ENCODE measurements at places on chromosomes 4 and X.

- no peaks in the 10 kb centered on the region for H3K27me3 ChIP-seq
- no peaks in the 10 kb centered on the region for H3K4me1 ChIP-seq
- H3K27ac ChIP-seq: no peak overlapping the region
- no peak overlapping the region for H3K4me3 ChIP-seq
- no peak for DNase-seq
- H3K36me3 ChIP-seq: no peaks in the 10 kb centered on the region
Measured at GRCh38 chrX:110435196-110435595, 76.5 kb downstream of the RTL9 start.

DNA sequence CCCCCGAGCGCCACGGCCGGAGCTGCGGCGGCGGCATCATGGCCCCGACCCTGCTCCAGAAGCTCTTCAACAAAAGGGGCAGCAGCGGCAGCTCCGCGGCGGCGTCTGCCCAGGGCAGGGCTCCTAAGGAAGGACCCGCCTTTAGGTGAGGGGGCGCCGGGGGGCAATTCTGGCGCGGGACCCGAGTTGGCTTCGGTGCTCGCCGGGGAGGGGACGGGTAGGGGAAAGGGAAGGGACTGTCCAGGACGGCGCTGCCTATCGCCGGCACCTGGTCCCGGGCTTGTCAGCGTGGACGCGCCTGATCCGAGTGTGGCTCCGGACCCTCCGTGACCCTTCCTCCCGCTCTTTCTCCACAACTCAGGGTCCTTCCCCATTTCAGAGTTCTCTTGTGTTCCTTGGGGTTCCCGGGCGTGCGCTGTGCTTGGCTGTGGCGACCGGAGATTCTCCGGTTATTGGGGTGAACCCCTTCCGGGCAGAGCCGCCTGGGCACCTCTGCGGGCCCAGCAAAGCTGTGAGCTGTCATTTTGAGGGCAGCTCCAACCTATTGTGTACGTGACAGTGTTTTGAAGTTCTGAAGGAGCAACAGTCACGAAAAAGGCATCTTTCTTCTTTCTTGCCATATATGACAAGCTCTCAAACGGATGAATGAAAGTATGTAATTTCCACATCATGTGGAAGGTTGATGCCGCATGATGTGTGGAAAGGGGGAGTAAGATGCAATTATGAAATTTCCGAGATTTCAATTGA lies 522 bp downstream of the FNIP2 start:
- H3K27ac ChIP-seq: peak overlapping the region; percentile 70
- H3K27me3 ChIP-seq: no peaks in the 10 kb centered on the region
- H3K36me3 ChIP-seq: peaks cover 5% of the 10 kb centered on the region
- peak; percentile 50 for DNase-seq
- H3K4me1 ChIP-seq: no peaks in the 10 kb centered on the region

DNA sequence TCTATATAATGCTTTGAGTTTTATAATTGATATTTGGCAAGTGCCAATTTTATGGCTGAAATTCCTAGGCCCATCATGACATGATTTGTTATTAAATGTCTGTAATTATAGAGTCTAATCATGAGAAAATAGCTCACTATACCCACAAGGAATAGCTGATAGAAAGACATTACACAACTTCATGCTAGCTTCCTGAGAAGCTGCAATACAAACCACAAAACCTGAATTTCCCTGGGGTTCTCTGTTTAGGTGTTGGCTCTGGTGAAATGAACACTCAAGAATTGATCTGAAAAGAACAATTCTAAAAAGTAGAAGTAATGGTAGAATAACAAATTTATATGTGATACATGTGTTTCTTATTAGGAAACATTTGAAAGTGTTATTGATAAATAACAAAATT lies 169.6 kb downstream of the GASK1B start:
- no peaks in the 10 kb centered on the region for H3K4me1 ChIP-seq
- H3K27ac ChIP-seq: no peak overlapping the region
- H3K4me3 ChIP-seq: no peak overlapping the region
- H3K36me3 ChIP-seq: no peaks in the 10 kb centered on the region

DNA sequence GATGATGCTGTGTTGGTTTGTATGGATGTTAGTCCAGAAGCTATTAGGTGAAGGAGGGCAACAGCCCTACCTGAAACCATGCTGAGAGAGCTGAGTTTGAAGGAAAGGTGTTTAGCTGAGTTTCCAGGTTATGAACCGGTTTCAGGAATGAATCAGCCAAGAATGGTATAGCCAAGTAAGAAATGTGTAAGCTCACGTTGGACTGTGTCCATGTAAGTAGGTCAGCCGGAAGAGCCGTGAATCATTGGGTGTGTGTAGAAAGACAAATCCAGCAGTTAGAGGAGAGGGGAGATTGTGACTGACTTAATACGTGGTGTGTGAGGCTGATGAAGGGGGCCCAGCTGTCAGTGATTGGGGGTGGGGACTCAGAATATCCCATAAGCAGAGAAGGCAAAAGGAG lies 77.2 kb upstream of the SPIN4 start:
- H3K27ac ChIP-seq: no peak overlapping the region
- DNase-seq: no peak
- no peaks in the 10 kb centered on the region for H3K27me3 ChIP-seq
- no peaks in the 10 kb centered on the region for H3K36me3 ChIP-seq

DNA sequence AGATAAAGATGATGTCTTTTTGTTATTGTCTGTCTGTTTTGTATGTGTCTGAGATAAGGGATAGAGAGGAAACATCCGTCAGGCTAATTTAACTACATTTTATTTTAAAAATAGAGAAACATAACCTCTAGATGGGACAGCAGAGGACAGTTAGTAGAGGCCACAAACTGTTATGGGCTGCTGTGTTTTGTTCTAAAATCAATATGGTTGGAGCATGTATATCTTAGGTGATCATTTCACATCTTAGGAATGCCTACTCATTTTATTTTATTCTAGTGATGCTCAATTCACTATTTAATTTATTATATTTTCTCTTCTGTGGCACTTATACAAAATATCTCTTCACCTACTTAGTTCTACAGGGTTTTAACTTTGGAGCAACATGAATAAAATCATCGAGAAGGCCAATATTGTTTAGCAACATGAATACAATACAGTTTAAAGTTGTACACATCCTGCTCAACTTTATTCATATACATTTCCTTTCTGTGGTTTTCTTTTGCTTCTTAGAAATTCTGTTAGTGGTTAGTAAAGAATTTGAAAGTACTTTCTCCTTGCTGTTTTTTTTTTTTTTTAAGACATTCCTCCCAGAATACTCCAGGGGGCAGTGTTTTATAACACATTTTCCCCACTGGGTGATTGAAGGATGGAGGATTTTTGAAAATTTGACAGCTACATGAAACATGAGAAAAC lies 392.9 kb downstream of the UNC5C start:
- H3K27ac ChIP-seq: no peak overlapping the region
- no peak overlapping the region for H3K4me3 ChIP-seq
- no peaks in the 10 kb centered on the region for H3K27me3 ChIP-seq
- DNase-seq: peak; percentile 54

- no peak for DNase-seq
- H3K27ac ChIP-seq: no peak overlapping the region
- H3K4me1 ChIP-seq: peaks cover 16% of the 10 kb centered on the region
- no peaks in the 10 kb centered on the region for H3K36me3 ChIP-seq
Measured at GRCh38 chr4:921830-922331, 10.2 kb downstream of the GAK start.

GRCh38 chrX:22373766-22374165 lies 101.1 kb downstream of the CBLL2 start:
- no peaks in the 10 kb centered on the region for H3K27me3 ChIP-seq
- H3K36me3 ChIP-seq: no peaks in the 10 kb centered on the region
- no peak overlapping the region for H3K4me3 ChIP-seq
- no peak for DNase-seq
- H3K27ac ChIP-seq: no peak overlapping the region
- H3K4me1 ChIP-seq: no peaks in the 10 kb centered on the region

DNA sequence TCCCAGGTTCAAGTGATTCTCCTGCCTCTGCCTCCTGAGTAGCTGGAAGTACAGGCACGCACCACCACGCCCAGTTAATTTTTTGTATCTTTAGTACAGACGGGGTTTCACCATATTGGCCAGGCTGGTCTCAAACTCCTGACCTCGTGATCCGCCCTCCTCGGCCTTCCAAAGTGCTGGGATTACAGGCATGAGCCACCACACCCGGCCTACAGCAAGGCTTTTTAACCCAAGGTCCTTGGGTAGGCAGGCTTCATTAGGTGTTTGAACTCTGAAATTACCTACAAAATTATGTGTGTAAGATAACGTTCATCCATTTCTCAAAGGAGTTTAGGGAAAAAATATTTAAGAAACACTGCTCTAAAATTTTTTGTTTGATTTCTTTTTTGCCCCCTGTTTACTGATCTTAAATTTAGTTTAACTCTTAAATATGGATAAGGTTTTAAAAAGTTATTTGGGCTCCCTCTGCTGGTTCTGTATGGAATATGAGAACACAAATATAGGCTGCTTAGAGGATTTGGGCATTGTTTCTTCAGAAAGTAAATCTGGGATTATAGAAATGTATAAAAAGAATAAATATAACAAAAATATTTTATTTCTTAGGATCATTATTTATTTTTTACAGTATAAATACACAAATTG lies 92.8 kb downstream of the CBR4 start:
- no peak overlapping the region for H3K27ac ChIP-seq
- H3K27me3 ChIP-seq: no peaks in the 10 kb centered on the region
- no peaks in the 10 kb centered on the region for H3K36me3 ChIP-seq
- H3K4me3 ChIP-seq: no peak overlapping the region

GRCh38 chr4:163587867-163588266 lies 93.4 kb downstream of the TMA16 start:
- no peaks in the 10 kb centered on the region for H3K36me3 ChIP-seq
- no peaks in the 10 kb centered on the region for H3K4me1 ChIP-seq
- no peaks in the 10 kb centered on the region for H3K27me3 ChIP-seq

DNA sequence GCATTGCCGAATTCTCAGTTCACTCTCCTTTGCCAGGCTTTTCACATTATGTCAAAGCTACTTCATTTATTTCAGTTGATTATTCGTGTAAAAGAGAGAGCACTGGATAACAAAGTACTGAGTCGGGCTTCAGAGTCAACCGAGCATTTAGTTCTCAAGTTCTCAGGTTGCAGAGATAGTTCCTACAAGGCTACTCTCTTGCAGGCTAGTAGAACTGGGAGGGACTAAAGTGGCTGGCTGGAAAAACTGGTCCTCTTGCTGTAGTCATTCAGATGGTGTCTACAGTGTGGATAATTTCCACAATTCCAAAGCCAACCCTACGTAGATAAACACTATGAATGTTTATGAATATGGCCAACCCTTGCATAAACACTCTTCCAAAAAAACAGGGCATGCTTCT lies 4.6 kb upstream of the CCNG2 start:
- H3K27ac ChIP-seq: no peak overlapping the region
- H3K27me3 ChIP-seq: no peaks in the 10 kb centered on the region
- peaks cover 17% of the 10 kb centered on the region for H3K4me1 ChIP-seq

GRCh38 chr4:76651616-76652015 lies 216.6 kb downstream of the SHROOM3 start:
- DNase-seq: no peak
- no peaks in the 10 kb centered on the region for H3K36me3 ChIP-seq
- H3K27ac ChIP-seq: no peak overlapping the region
- H3K4me3 ChIP-seq: no peak overlapping the region

All from naive thymus-derived CD4-positive, alpha-beta T cell (primary cell).